Hair follicle dermal papilla cell (primary cell): ENCODE measurements at places on chromosomes 6 and 20. TPM values are rescaled to one million over a fixed set of nuclear protein-coding genes. Genes with fewer than 3 reads are reported as not detected.

The EGFL8 gene
- 0.97 and 1.9 TPM in 2 replicates for total RNA-seq

The GUCA1A gene
- 0.24 TPM in 1 of 2 replicates, not detected in the other for total RNA-seq

The SCAF8 gene
- 51.4 and 58.3 TPM in 2 replicates for total RNA-seq

The EFHC1 gene
- total RNA-seq: 16.0 and 19.6 TPM in 2 replicates

The ADGRF1 gene
- total RNA-seq: under 0.01 TPM in 1 of 2 replicates, not detected in the other

The OLIG3 gene
- total RNA-seq: not detected in 2 replicates

The APCDD1L gene
- 9.8 and 12.2 TPM in 2 replicates for total RNA-seq

The RPRD1B gene
- total RNA-seq: 21.6 and 34.7 TPM in 2 replicates

The ACOT8 gene
- total RNA-seq: 27.6 and 32.8 TPM in 2 replicates

The CYP24A1 gene
- total RNA-seq: not detected in 2 replicates

The TUBB2B gene
- 6.8 and 8.4 TPM in 2 replicates for total RNA-seq

The PTK7 gene
- 361 and 514 TPM in 2 replicates for total RNA-seq

The KCNQ5 gene
- total RNA-seq: 0.49 and 1.5 TPM in 2 replicates

The XKR7 gene
- not detected in 2 replicates for total RNA-seq

The COQ3 gene
- 2.9 and 6.1 TPM in 2 replicates for total RNA-seq

The LY86 gene
- total RNA-seq: not detected in 2 replicates

The GSTA2 gene
- total RNA-seq: not detected in 2 replicates

The ANKS1A gene
- total RNA-seq: 13.6 and 16.2 TPM in 2 replicates

The SLC17A2 gene
- total RNA-seq: not detected in 2 replicates

The ARG1 gene
- not detected in 2 replicates for total RNA-seq

The BANF2 gene
- total RNA-seq: not detected in 2 replicates

The CLIC5 gene
- 0.16 TPM in 1 of 2 replicates, not detected in the other for total RNA-seq

The FAM209B gene
- 0.36 TPM in 1 of 2 replicates, not detected in the other for total RNA-seq

The ANGPT4 gene
- total RNA-seq: under 0.01 TPM in 2 replicates

The IMPG1 gene
- not detected in 2 replicates for total RNA-seq

The SLC17A1 gene
- not detected in 2 replicates for total RNA-seq

The SFTA2 gene
- total RNA-seq: not detected in 2 replicates

The SMIM29 gene
- 17.0 and 24.3 TPM in 2 replicates for total RNA-seq

The STMND1 gene
- total RNA-seq: 0.32 TPM in 1 of 2 replicates, not detected in the other

The GSTA3 gene
- not detected in 2 replicates for total RNA-seq

The C20orf144 gene
- total RNA-seq: 0.16 and 0.36 TPM in 2 replicates

The PERP gene
- total RNA-seq: 18.0 and 29.8 TPM in 2 replicates

The GMEB2 gene
- 15.1 and 16.6 TPM in 2 replicates for total RNA-seq

The CNR1 gene
- not detected in 2 replicates for total RNA-seq

The ECT2L gene
- total RNA-seq: not detected in 2 replicates

The ABHD16B gene
- not detected in 2 replicates for total RNA-seq

The HLA-DOA gene
- 0.49 and 0.65 TPM in 2 replicates for total RNA-seq

The STMN3 gene
- total RNA-seq: 10.0 and 12.0 TPM in 2 replicates

The LY6G6C gene
- total RNA-seq: not detected in 2 replicates

The GTF3C6 gene
- 16.2 and 26.2 TPM in 2 replicates for total RNA-seq

The HEY2 gene
- 2.2 and 2.3 TPM in 2 replicates for total RNA-seq

The ZBTB9 gene
- total RNA-seq: 3.5 and 4.2 TPM in 2 replicates

The KIAA1755 gene
- 0.24 and 0.32 TPM in 2 replicates for total RNA-seq

The RTN4IP1 gene
- 5.0 and 5.5 TPM in 2 replicates for total RNA-seq

The RSPO4 gene
- 7.1 and 8.3 TPM in 2 replicates for total RNA-seq

The SLC2A4RG gene
- 41.5 and 45.7 TPM in 2 replicates for total RNA-seq

The IPCEF1 gene
- 0.24 and 0.65 TPM in 2 replicates for total RNA-seq

The RBM24 gene
- total RNA-seq: 1.7 and 3.1 TPM in 2 replicates

The WFDC10B gene
- total RNA-seq: 0.32 TPM in 1 of 2 replicates, not detected in the other

The PSORS1C2 gene
- not detected in 2 replicates for total RNA-seq

The MRAP2 gene
- 0.12 and 0.32 TPM in 2 replicates for total RNA-seq
